ENCODE measurements at places on chromosomes 7 and 10.

DNA sequence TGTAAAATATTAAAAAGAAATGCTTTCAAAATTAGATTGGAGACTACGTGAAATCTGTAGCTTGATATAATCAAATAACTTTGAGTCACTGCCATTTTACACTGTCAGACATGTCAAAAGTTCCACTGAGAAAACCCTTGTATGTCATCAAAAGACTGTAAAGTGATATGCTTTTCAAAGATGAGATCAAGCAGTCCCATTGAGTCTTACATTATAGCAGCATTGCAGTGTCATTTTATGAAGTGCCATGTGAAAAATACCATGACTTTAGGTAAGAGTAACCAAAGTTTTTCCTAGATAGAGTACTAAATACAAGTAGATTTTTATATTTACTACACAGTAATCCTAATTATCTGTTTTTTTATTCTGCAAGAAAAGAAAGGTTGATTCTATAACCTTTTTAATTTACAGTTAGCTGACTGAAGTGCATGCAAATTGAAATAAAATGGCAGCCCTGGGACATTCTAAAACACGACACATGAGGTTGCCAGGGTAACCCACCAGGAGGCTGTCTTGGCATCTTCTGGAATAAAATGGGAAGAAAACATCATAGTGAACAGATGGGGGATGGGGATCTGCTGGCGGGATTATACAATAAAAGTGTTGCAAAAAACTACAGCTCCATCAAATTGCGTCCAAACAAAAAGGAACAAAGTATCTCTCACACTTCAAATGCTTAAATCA is 91.3 kb upstream of the TMEM106B start:
- no peak for DNase-seq

DNA sequence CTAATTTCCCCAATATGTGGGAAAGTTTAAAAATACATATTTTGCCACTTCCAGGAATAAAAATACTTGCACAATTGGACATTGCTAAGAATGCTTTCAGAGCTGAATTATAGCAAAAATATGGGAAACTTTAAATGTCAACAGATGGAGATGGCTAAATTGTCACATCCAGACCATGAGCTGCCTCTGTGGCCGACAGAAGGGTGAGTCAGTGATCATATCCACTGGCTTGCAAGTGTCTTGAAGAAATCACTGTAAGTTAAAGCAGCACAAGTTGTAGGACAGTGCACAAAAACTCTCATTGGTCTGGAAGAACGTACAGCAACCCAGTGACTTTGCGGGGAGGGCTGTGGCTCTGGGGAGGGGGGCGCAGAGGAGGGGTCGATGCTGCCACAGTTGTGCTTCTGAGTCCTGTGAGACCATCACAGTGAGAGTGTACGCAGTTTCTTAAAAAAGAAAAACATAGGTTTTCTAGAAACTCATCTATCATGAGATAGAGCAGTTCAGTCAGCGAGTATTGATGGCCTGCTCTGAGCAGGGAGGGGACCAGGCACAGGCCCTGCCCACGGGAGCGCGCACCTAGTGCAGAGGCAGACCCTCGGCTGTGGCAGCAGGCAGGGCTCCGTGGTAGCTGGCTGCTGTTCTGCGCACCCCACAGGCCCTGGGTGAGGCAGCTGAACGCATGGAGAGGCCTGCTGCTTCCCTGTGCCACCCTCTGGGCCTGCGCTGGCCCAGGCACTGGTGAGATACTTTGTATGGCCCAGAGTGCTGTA is 25.5 kb downstream of the LRRC27 start:
- DNase-seq, result no peak

GRCh38 chr10:74231375-74231774 is 80.4 kb downstream of the ADK start:
- DNase-seq, result no peak

GRCh38 chr7:95395755-95396135 is 430 bp downstream of the PON3 start:
- DNase-seq, result no peak

DNA sequence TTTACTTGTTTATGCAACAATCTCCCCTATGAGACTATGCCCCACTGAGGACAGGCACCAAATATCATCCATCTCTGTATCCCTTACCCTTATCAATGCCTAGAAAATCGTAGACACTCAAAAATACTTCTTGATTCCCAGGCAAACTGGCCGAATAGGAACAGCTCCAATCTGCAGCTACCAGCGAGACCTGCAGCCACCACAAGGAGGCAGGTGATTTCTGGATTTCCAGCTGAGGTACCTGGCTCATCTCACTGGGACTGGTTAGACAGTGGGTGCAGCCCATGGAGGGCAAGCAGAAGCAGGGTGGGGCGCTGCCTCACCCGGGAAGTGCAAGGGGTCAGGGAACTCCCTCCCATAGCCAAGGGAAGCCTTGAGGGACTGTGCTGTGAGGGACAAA is 10.8 kb upstream of the PPP1R3C start:
- DNase-seq, result no peak

DNA sequence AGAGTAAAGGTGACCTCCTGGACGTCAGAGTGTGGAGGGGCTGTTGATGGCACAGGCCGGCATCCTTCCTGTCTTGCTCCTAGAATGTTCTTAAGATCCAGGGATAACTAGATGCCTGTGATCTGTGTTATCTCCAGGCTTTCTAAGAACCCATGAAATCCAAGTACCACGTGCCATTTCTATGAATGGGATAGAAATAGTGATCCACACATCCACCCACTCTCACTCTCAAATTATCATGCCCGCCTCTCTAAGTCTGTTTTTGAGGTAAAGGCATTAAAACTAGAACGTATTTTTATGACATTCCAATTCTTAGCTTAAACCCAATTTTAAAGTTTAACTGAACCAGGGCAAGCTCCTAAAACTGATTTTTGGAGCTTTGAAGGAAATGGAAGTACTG is 622.5 kb downstream of the PARD3 start:
- no peak for DNase-seq

DNA sequence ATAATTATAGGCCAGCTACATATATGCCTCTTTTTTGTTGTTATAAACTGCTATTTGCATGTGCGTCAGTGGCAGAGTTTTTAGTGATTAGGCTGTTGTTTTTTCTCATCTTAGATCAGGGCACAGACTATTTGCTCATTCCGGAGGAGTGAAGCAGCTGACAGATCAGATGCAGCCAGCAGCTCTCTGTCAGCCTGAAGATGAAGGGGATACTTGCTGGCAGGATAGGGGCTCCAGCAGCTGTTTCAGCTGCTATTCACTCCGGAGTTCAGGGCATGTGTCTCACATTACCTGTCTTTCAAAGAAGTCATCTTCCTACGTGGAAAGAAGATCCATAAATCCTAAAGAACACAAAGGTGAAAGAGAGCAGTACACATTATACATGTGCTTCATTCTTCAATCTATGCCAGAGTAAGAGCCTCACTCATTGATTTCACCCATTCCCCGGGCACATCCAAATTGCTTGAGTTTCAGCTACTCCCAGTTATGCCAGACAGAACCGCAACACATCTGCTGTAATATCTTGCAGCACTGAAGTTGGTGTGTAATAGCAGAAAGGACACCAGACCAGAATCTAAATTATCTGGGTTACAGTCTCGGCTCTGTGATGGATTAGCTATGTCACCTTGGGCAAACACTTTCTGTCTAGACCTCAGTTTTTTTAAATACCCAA is 182.8 kb upstream of the CHRM2 start:
- no peak for DNase-seq

DNA sequence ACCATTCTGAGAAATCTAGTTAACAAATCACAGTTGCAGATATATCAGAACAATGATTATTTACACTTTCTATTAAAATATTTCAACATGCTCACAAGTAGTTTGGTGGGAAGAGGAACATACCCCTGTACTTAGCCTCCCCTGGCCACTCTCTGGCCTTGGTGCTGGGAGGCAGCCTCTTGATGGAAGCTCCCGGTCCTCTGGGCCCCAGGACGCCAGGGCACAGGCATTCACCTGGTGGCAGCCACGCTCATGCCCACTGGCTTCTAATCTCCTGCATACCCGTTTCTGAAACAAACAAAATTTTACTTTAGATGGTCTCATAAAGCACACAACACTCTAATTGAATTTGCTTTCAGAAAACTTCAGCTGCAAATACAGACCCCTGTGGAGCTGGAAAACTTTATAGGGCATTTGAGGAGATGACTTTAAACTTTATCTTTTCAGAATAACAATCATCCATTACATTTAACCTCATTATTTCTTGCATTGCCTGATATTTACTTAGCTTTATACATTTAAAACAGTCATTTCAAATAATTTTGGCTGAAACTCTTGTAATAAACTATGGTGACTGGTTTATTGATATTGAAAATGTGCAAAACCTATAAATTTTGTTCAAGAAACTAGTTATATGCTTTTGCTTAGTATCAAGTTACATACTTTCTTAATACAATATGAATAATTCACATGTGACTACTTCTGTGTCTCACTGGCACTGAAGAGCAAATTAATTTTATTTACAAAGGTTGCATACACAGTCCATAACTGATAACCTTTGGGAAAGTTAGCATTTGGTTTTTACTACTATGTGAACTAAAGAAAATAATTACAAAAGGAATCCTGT is 30.8 kb downstream of the C10orf143 start:
- DNase-seq, result no peak

- DNase-seq, result no peak
Measured at GRCh38 chr10:78454123-78454645, 420.5 kb downstream of the RPS24 start.

GRCh38 chr7:108430664-108431063 is 25.6 kb downstream of the NRCAM start:
- DNase-seq, result no peak

DNA sequence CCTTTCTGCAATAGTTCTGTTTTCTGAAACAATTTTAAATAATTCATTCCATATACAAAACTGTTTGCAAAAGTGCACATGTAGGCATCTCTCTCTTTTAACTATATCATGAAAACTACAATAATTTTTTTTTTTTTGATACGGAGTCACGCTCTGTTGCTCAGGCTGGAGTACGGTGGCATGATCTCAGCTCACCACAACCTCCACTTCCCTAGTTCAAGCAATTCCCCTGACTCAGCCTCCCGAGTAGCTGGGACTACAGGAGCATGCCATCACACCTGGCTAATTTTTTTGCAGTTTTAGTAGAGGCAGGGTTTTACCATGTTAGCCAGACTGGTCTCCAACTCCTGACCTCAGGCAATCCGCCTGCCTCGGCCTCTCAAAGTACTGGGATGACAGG is 44.0 kb upstream of the SEMA3A start:
- no peak for DNase-seq

GRCh38 chr7:30799206-30799975 is 28.2 kb downstream of the MINDY4 start:
- no peak for DNase-seq

GRCh38 chr7:68122801-68123200 is 1126.2 kb downstream of the TYW1 start:
- DNase-seq, result no peak

- DNase-seq, result no peak
Measured at GRCh38 chr10:121311812-121312443, 286.3 kb downstream of the FGFR2 start.
